CD4-positive, alpha-beta T cell treated with Interleukin-4 for 4 hours (primary cell): ENCODE measurements at places on chromosomes 1 and 21.

GRCh38 chr1:109208836-109209463 is 4.8 kb upstream of the SARS1 start:
- DNase-seq = no peak

GRCh38 chr1:36975642-36976041 is 58.7 kb downstream of the GRIK3 start:
- DNase-seq = no peak

- DNase-seq = no peak
These were observed 31.4 kb upstream of the TARDBP start for GRCh38 chr1:10980841-10981727.

GRCh38 chr1:40032240-40032891 is 8.2 kb upstream of the CAP1 start:
- DNase-seq = peak; percentile 73

DNA sequence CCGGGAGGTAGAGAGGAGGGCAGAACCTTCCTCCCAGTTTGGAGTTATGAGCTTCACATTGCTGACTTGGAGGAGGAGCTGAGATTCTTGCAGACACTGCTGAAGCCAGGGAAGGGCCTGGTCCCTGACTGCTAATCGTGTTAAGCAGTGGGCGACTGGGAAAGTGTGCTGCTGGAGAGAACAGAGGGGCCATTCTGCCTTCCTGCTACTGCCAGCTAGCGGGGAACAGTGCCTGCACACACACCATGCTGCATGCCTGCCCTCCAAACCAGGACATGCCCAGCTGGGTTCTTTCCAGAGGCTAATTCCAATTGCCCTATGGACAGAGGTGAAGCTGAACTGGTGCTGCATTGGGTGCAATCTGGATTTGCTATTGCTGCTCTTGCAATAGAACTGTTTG is 281.4 kb downstream of the AJAP1 start:
- DNase-seq = no peak

- no peak for DNase-seq
These were observed 12.2 kb upstream of the ACTRT2 start for GRCh38 chr1:3009021-3009420.
